ENCODE measurements at places on chromosomes 12 and 14. TPM values are rescaled to one million over a fixed set of nuclear protein-coding genes. Genes with fewer than 3 reads are reported as not detected.

- no peak overlapping the region for H3K27ac ChIP-seq
- DNase-seq, result no peak
- H3K36me3 ChIP-seq, result no peaks in the 10 kb centered on the region
- no peak overlapping the region for H3K4me3 ChIP-seq
- no peaks in the 10 kb centered on the region for H3K27me3 ChIP-seq
- peaks cover 65% of the 10 kb centered on the region for H3K4me1 ChIP-seq
These were observed 23.9 kb downstream of the SCAF11 start for GRCh38 chr12:45966486-45966885.

The P2RX7 gene
- 7.1 TPM for total RNA-seq

- no peaks in the 10 kb centered on the region for H3K27me3 ChIP-seq
- H3K27ac ChIP-seq, result no peak overlapping the region
- DNase-seq, result no peak
- peaks cover 4% of the 10 kb centered on the region for H3K4me1 ChIP-seq
- no peaks in the 10 kb centered on the region for H3K36me3 ChIP-seq
These were observed 18.1 kb upstream of the IGF1 start for GRCh38 chr12:102498471-102498870.

DNA sequence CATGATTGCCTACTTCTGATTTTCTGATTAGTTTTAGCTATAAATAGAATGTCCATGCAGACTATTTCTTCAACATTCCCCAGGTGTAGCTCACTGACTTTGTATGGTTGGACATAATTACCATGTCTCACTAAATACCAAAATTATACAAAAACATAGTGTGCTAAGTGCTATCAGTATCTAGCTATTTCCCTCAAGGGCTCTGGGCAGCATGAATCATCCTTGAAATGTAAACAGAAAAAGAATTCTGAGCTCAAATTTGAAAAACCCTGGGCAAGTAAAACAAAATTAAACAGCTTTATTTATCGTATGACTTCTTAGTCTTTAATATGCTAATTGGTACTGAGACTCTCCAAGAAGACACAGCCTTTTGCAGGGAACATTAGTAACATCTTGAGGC is 82.9 kb downstream of the SPATA7 start:
- H3K4me3 ChIP-seq, result no peak overlapping the region
- no peak overlapping the region for H3K27ac ChIP-seq
- no peaks in the 10 kb centered on the region for H3K27me3 ChIP-seq
- no peaks in the 10 kb centered on the region for H3K4me1 ChIP-seq
- H3K36me3 ChIP-seq, result peaks cover 95% of the 10 kb centered on the region

- DNase-seq, result no peak
- no peaks in the 10 kb centered on the region for H3K36me3 ChIP-seq
- no peaks in the 10 kb centered on the region for H3K4me1 ChIP-seq
- H3K4me3 ChIP-seq, result no peak overlapping the region
- H3K27me3 ChIP-seq, result no peaks in the 10 kb centered on the region
- H3K27ac ChIP-seq, result no peak overlapping the region
These were observed 9.2 kb downstream of the NIN start for GRCh38 chr14:50821510-50822464.

- no peak overlapping the region for H3K4me3 ChIP-seq
- no peaks in the 10 kb centered on the region for H3K27me3 ChIP-seq
- peaks cover 43% of the 10 kb centered on the region for H3K4me1 ChIP-seq
- no peak for DNase-seq
These were observed 21.1 kb downstream of the BDKRB2 start for GRCh38 chr14:96225745-96226151.

The FGF23 gene
- total RNA-seq, result not detected

The CPNE6 gene
- total RNA-seq, result not detected

The SLC10A1 gene
- total RNA-seq, result not detected

DNA sequence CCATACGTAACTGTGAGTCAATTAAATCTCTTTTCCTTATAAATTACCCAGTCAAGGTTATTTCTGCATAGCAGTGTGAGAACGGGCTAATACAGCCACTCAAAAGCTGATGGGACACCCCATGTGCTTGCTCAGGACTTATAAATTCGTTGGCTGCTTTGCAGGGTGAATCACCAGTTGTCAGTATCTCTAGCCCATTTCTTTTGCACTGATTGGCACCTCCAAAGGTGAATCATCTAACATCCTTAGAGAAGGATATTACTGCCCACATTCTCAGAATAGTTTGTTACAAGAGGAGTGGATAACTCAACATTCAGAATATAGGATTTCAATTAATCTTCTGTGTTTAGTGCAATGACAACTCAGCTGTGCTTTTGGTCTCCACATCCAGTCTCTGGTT is 601.5 kb downstream of the KCNH5 start:
- no peak overlapping the region for H3K4me3 ChIP-seq
- no peak overlapping the region for H3K27ac ChIP-seq
- no peaks in the 10 kb centered on the region for H3K36me3 ChIP-seq
- no peak for DNase-seq
- no peaks in the 10 kb centered on the region for H3K4me1 ChIP-seq

Measured in tibial nerve (tissue), 4 donors.